ENCODE measurements at places on chromosomes 13 and 19. TPM values are rescaled to one million over a fixed set of nuclear protein-coding genes. Genes with fewer than 3 reads are reported as not detected.

DNA sequence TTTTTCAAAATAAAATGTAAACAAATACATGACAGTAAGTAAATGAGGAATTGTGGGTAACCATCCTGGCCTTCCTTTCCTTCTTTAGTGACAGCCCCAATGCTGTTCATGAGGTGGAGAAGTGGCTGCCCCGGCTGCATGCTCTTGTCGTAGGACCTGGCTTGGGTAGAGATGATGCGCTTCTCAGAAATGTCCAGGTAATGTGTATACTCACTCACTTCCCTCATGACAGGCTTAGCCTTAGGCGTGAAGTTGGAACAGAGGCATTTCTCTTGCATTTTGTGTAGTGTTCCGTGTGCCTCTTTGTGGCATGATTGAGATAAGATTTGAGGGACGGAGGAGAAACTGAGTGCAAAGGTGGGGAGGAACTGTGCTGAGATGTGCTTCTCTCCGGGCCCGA is 12.0 kb downstream of the NAXD start:
- DNase-seq = no peak

GRCh38 chr13:97385146-97385545 is 48.8 kb upstream of the RAP2A start:
- DNase-seq = no peak

GRCh38 chr19:55199620-55200204 is 9.6 kb downstream of the PTPRH start:
- DNase-seq = no peak

DNA sequence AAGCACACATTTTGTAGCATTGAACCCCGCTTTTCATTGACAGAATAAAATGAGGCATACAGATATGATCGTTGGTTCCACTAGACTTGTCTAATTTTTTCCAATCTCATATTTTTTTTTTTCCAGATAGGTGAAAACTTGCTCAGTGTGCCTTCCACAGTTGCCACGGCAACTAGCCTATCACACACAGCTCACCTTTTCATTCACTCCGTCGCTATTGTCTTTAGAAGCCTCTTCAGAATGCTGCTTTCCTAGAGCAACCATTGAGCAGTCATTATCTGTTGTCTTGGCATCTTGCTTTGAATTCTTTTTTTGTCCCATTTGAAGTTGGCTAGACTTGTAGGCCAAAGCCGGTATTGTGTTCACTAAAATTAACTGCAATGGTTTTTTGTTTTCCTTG is 37.7 kb upstream of the ESD start:
- DNase-seq = no peak

GRCh38 chr13:46468570-46469463 is 81.8 kb upstream of the RUBCNL start:
- DNase-seq = no peak

DNA sequence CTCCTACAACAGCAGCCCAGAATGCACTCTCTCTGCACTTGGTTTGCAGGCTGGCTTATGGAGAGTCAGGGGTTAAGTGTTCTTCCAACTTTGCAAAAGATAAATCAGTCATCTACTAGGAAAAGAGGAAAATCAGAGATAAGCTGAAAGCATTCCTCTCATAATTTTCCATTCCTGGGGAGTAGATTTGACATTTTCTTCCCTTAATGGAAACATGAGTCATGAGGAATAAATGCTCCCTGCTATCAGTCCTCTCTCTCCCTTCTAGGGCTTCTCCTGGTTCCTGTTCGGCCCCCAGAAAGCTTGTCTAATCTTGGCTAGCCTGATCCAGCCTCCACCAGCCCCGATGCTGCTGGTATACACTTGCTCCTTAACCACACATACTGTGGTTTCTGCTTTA is 28.4 kb upstream of the ENOX1 start:
- peak; percentile 11 for DNase-seq

DNA sequence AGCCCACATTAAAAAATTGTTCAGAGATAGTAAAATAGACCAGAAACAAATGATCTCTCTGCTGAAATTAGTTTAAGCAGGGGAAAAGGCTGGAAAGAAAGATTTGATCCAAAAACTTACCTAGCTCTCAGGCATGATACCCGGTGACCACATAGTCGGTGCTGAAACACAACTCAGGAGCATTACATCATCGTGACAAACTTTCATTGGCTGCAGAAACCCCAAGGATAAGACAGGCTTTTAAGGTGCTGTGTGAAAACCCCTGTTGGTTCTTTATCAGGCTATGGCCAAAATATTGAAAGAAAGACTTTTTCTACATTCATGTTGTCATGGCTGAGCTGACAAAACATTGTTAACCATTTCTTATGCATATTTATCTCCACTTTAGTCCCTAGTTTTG is 171.7 kb upstream of the KLF12 start:
- no peak for DNase-seq

DNA sequence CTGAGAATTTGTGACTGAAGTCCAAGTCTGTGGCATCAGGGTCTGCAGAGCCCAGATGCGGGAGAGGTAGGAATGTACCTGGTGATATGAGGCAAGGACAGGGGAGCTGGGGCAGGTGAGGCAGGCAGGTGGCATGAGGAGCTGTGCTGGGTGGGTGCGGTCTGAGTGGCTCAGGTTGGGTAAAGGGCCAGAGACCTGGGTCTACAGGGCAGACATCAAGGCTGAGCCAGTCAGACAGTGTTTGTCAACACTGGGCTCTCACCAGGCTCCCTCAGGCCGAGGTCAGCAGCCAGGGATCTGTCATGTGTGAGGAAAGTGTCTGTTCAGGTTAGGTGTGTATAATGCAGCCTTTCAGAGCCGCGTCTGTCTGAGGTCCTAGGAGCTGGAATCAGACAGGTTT is 18.6 kb downstream of the GPI start:
- no peak for DNase-seq

DNA sequence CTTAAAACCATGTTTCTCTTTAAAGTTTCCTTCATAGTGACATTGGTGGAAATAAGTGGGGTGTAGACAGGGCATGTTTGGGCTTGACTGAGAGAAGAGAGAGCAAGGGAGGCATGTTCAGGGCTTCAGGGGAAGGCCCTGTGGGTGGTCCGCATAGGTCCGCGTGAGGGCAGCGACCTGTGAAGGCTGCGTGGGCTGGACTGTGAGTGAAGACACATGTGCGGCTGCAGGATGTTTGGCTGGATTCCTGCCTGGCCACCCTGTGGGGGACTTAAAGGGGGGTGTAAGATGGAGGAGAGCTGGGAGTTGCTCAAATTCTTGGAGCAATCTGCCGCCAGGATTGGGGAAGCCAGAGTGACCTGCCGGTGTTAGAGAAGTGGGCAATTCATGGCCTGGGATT is 23.8 kb upstream of the KLF12 start:
- DNase-seq = no peak

DNA sequence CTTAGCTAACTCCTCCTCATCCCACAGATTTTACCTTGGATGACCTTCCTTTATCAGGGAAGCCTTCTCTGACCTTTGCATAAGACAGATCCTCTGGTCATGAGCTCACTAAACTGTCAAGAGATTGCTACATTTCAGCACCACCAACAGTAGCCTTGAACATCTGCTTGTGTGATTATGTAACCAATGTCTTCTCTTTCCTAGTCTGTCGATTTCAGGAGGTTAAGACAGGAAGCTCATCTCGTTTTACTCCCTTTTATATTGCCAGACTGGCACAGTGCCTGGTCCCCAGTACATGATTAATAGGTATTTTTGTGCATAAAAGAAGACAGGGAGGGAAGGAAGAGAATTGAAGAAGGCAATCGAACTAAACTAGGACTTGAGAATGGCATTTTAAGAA is 1697.7 kb downstream of the EFNB2 start:
- DNase-seq = no peak

DNA sequence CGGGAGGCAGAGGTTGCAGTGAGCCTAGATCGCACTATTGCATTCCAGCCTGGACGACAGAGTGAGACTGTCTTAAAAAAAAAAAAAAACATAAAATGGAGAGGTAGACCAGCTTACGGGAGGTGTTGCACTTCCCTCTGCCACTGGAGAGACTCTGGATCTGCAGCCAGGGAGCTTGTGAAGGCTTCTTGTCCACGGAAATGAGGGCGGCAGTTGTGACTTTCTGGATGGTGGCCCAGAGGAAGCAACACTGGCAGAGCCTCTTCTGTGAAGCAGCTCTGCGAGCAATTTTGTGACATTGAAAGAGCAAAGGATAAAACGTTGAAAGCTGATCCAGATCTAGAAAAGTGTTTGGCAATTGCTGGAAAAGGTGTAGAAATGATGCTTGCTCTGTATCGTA is 10.4 kb downstream of the SPINT2 start:
- no peak for DNase-seq

Gene ELSPBP1
- not detected for total RNA-seq

Gene KRI1
- 24.5 TPM for total RNA-seq

Gene PLA2G4C
- total RNA-seq = 1.2 TPM

Gene CCDC8
- 3.9 TPM for total RNA-seq

Gene ATP5F1D
- total RNA-seq = 214 TPM

Gene CYP2A6
- total RNA-seq = not detected

All from PC-9 (cell line).